Left renal pelvis (tissue), 4 donors: ENCODE measurements at places on chromosomes 3 and 15. TPM values are rescaled to one million over a fixed set of nuclear protein-coding genes. Genes with fewer than 3 reads are reported as not detected.
A peak's percentile ranks its signal among the peaks of the same experiment; 100 is the strongest.

DNA sequence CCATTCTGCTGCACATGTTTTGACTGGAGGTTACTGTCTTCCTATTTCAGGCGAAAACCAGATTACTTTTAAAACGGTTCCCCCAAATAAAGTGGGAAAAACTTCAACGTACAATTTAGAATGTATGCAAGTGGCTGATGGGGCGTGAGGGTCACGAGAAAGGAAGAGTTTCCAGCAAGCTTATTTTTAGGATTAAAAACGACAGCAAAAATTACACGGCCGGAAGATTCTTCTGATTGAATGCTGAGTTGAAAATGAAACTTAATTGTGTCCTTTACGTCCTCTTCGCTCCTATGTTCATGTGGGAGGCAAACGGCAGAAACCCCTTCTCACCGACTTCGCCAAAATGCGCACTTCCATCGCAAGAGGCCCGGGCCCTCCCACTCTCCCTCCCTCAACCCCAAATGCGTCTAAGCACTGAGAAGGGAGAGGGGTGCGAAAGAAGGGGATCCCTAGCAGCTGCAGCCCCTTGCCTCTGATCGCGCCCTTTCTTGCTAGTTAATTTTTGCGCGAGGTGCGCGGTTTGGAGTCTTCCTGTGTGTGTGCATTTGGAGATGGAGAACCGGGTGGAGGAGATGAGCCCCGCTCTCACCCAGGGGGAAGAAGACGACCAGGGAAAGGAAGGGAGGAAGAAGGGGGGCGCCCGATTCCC is 656 bp downstream of the CD47 start:
- DNase-seq: peak; percentile 29

DNA sequence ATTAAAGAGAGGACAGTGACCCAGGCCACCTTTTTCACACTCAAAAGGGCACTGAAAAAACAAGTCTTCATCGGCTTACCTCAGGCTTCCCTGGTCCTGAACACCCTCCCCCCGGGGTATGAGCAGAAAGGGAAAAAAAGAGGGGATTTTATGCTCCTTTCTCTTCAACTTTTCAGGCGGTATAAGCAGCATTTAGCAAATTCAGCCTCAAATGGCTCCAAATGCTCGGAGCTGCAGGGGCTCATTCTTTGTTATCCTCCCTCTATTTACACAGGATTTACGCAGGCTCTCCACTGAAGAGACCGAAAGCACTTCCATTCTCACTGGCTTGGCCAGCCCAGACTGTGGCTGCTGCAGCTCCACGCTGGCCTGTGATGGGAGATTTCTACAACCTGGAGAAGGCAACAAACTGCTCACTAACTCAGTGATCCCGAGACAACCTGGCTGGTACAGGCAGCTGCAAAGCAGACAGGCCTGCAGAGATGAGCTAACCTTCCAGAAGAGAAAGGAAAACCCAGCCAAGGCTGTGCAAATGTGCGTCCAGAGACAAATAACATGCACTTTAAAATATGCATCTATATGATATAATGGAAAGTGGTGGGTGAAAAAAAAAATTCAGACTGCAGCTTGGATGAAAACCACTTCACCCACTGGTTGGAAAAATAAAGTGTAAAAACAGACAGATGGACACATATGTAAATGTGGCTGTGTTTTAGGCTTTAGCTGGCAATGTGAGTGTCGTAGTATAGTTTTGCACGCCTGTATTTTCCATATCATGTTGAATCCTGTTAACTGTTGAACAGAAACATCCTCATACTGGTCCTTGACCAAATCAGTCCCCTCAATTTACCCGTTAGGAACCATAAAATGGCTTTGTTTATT is 54.2 kb downstream of the MEIS2 start:
- DNase-seq: no peak

GRCh38 chr3:57077630-57078343 is 17.3 kb downstream of the SPATA12 start:
- DNase-seq: no peak

DNA sequence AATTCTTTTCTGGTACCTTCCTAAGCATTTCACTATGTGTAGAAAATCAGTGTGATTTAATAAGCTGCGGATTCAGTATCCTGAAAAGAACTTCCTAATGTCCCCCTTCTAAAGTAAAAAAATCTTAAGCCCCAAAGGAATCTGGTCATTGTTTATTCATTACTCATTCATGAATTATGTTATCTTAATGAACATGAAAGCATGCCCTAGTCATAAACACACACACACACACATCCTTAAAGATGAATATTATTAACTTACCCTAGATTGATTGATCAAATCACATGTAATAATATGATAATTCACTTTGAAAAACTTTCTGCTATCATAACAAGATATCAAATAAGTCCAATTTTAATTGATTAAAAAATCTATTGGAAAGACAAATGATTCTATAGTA is 96.4 kb upstream of the BFSP2 start:
- DNase-seq: no peak

DNA sequence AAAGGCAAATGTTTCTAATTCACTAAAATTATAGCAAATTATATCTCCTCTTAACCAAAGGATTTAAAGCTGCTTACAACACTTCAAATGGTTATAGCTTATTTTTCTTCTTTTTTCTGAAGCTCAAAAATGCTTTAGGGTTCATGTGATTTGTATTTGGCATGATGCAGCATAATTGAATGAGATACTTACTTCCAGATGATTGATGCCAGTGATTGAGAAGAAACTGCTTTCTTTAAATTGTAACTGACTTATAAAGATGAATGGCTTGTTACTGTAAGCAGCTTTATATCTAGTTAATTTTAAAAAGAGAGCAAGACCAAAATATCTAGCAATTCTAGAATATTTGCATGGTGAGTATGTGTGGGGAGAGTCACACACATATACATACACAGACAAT is 270.7 kb upstream of the THRB start:
- no peak for DNase-seq

DNA sequence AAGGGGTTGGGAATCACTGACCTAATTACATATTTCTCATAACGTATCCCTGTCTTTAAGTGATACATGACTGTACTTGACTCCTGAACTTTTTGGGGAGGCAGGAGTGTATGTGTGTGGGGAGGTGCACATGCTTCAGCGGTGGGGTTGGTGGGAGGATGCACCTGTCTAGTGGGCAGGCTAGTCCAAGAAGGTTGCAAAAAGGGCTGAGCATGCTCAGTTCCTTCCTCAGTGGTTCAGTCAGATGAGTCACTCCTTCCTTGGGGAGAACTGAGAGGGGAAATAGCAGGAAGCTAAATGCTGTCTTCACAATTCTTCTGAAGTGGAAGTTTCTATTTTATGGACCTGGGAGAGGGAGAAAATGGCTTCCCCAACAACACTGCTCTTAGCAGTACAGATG is 24.6 kb upstream of the AP4E1 start:
- no peak for DNase-seq

Gene SV2B
- polyA plus RNA-seq: 0.79 TPM

DNA sequence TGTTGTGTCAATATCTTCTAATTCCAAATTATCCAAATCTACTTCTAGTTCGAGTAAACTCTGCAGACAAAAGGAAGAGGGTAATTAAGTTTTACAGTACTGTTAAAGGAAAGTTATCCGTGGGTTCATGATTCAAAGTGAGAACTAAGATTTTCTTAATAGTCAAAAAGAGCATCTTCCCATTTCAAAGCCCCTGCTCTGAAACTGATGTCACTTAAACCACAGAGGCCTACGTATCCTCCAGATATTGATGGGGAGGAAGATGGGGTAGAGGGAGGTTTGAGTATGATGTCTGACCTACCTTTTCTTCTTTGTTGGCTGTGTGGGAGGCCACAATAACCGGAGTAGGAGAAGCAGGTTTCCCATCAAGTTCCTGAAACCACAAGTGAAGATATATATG is 14.1 kb downstream of the MRPS22 start:
- no peak for DNase-seq

DNA sequence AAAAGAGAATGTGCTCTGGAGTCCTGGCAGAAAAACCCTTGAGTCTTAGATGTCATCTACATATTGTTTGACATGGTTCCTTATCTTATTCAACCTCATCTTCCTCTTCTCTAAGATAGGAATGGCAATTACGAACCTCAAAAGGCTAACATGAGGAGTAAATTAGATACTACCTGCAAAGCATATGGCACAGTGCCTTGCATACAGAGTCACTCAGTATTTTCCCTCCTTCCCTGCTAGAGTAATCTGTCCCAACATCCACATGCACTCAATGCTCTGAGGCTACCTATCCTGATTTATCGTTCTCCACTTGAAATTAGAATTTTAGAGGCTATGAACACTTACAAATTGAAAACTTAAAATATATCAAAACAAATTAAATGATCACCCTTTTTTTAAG is 386.7 kb downstream of the RSL24D1 start:
- no peak for DNase-seq

DNA sequence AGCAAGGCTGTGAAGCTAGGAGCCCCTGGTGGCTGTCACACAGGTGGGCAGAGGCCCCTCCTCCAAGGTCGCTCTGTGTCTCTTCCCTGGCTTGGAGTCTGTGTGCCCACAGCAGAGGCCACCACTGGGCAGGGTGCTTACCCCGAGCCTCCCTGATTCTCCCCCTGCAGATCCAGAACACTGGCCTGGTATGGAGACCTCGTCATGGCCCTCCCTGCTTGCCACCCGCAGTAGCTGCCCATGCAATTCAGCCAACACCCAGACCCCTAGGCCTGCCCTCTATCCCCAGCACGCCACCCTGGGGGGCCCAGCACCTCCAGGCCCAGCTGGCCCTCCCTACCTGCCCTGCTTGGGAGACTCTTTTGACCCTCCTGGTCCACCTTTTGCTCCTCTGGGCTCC is 5.5 kb upstream of the RHO start:
- DNase-seq: no peak
